ENCODE measurements at places on chromosomes 6 and 20.
A peak's percentile ranks its signal among the peaks of the same experiment; 100 is the strongest.

GRCh38 chr6:33888664-33889200 is 84.9 kb upstream of the MLN start:
- no peak for DNase-seq

DNA sequence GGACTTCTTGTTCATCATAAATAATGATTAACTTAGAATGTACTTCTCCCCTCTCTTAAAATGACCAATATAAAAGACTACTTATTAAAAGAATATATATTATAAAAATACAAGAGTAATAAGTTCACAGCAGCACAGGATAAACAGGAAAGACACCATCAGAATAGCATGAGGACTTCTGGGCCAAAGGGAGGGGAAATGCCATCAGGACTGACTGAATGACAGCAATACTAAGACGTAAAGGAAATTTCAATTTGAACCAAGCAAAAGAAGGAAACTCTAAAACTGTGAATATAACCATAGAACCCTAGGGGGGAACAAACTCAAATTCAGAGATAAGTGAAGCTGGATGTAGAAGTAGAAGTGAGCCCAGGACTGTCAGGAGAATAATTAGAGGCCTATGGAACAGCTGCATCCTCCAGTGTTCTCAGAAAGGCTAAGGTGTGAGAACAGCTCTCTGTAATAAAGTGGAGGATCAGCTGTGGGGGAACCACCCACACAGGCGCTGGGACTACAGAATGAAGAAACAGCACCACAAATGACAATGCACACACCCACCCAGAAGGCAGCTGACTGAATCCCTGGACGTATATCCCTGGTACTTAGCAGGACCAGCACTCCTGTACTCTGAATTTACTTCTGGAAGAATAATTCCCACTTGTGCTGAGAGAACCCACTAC is 37.8 kb downstream of the ZHX3 start:
- peak; percentile 59 for DNase-seq

- no peak for DNase-seq
Observed at GRCh38 chr20:41375846-41376245, 9.2 kb upstream of the EMILIN3 start.

DNA sequence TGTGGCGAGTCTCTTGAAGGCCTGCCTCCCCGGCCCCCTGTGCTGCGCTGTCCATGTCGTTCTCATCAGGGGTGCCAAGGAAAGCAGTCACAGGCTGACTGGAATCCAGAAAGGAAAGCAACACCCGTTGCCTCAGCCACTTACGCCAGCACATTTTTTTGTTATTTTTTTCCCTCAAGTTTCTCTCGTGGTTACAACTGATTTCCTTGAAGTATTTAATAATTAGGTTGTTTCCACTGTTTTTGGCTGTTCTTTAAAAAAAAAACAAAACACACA is 17.9 kb upstream of the SLC22A1 start:
- no peak for DNase-seq

GRCh38 chr20:4883546-4883945 is 117.8 kb downstream of the SLC23A2 start:
- no peak for DNase-seq

GRCh38 chr20:11796026-11796425 is 121.7 kb upstream of the BTBD3 start:
- no peak for DNase-seq

DNA sequence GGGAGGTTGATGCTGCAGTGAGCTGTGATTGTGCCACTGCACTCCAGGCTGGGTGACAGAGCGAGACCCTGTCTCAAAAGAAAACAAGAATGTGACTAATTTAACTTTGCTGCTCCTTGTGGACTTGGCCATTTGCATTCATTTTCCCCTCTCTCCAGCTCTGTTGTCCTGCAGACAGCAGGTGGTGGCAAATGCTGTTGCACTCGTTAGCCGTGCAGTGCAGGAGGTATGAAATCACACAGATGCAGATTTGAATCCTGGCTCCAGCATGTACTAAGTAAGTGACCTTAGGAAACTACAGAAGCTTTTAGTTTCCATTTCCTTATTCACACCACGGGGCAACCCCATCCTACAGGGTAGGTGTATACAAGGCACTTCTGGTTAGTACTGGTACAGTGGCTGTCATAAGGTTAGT is 9.6 kb upstream of the BEND3 start:
- DNase-seq = peak; percentile 63

GRCh38 chr6:35038076-35038475 is 103.1 kb downstream of the TCP11 start:
- DNase-seq = no peak

- DNase-seq = no peak
Observed at GRCh38 chr6:63941747-63942470, 306.3 kb downstream of the PHF3 start.

GRCh38 chr6:167219967-167220512 is 62.3 kb upstream of the GPR31 start:
- no peak for DNase-seq

GRCh38 chr6:4088704-4089103 is 9.8 kb upstream of the FAM217A start:
- DNase-seq = no peak

DNA sequence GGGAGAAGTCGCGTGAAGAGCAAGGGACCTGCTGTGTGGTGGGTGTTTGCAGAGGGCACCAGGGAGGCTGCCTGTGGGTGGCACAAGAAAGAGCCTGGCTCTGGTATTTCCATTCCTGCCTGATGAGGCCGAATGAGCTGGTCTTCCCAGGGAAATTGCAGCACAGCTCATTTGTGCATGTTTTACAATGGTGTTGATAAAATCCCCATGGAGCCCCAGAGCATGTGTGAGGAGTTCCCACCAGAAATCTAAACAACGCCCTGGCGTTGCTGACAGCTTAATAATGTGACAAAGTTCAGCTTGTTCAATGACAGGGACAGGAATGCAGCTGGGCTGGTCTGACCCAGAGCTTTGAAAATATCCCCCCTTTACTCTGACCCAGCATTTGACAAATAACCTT is 135.5 kb downstream of the CLIC5 start:
- no peak for DNase-seq

GRCh38 chr6:130834482-130835251 is 7.5 kb downstream of the SMLR1 start:
- no peak for DNase-seq

DNA sequence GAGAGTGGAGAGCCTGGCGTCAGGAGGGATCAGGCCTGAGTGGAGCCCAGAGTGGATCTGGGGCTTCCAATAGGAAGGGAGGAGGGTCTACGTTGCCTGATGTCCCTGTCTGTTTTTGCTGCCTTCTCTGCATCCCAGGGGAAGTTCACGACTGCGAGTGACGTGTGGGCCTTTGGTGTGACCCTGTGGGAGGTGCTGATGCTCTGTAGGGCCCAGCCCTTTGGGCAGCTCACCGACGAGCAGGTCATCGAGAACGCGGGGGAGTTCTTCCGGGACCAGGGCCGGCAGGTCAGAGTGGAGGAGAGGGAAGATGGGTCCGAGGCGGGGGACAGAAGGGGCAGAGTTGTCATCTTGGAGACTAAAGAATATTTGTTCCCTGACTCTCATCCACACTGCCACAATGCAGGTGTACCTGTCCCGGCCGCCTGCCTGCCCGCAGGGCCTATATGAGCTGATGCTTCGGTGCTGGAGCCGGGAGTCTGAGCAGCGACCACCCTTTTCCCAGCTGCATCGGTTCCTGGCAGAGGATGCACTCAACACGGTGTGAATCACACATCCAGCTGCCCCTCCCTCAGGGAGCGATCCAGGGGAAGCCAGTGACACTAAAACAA is 9.2 kb upstream of the GTF2H4 start:
- DNase-seq = no peak

- DNase-seq = no peak
Observed at GRCh38 chr6:86030875-86031274, 388.2 kb upstream of the SYNCRIP start.

DNA sequence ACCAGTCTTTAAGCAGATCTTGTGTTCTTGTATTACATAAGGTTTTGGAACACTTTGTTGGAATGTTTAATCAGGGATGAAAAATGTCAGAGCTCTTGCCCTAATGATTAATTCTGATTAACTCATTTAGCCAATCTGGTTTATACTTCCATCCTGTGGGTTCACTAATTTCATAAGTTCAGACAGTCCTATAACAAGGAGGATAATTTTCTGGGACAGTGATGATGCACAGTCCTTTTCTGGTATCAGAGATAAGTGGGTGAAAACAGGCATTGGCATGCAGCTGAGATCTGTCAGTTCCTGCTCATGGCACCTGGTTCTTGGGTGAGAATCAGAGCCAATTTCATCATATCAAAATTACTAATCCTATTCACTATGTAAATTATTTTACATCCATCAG is 125.0 kb upstream of the LAMA2 start:
- DNase-seq = no peak

GRCh38 chr20:6976106-6976900 is 208.8 kb downstream of the BMP2 start:
- DNase-seq = peak; percentile 55

DNA sequence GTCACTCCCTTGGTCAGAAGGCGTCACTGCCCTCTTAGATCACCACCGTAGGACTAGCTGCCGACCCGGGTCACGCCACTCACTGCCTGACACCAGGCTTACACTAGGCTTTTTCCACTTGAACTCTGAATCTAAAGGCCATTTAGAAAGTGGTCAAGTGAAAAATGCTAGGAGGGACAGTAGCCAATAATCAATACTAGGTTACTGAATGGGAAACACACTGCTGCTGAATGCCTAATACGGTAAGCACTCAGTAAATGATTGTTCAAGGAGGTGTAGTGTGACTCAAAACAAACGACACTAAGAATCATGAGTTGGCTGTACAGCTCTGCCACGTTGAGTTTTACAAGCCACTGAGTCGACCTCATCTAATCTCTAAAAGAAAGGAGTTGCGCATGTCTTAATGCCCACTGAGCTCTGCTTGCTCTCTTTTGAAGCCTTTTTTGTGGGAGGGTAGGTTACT is 760 bp upstream of the IBTK start:
- DNase-seq = peak; percentile 65

- no peak for DNase-seq
Observed at GRCh38 chr20:32354592-32355416, 3.3 kb upstream of the ASXL1 start.

GRCh38 chr6:37354526-37355384 is 972 bp downstream of the RNF8 start:
- peak; percentile 64 for DNase-seq

- peak; percentile 51 for DNase-seq
Observed at GRCh38 chr6:100657678-100658330, 193.1 kb upstream of the SIM1 start.

DNA sequence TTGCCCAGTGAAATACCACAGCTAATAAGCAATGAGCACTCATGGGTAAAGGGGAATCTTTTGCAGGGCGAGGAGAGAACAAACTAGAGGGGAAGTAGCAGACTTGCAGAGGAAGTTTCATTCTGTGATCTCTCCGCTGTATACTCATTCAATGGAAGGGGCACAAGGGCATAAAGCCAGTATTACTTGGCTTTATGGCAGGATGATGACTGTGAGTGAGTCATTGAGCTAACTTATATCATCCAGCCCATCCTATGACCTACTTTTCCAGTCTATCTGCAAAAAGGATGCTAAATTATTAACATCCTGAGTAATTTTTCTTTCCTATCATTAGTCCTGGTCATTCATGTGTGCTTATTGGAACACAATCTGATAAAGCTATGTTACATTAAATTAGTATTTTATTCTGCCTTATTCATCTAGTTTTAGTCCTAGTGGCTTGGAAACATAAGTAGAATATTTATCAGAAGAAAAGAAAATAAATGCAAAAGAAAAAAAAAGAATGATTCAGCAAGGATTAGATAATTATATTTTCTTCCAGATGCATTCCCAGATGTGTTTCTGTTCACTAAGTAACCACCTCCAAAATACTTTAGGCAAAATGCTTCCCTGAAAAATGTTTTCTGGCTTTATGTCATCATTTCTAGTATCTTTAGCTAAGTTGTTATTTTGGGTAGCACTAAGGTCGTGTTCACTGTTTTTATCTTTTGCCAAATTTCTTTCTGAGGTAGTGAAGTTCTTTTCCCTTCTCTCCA is 471.7 kb downstream of the CDKAL1 start:
- peak; percentile 41 for DNase-seq

DNA sequence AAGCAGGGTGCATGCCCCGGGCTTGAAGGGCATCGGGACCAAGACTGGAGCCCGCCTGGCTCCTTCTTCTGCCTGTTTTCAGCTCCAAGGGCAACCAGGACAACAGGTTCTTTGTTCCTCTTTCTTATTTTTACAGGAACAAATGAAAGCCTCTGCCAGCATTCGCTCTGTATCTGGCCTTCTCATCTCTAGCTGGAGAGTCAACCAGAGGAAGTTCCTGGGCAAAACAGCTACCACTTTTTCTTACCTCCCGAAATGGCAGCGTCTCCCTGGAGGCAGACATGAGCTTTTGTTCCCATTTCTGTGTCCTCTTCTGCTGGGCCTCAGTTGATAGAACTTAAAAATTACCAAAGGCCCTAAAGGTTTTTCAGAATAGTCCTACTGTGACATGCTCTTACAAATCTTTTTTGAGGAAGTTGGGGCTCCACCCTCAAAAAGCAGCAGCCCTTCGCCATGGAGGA is 74.1 kb upstream of the NAA20 start:
- DNase-seq = peak; percentile 73

DNA sequence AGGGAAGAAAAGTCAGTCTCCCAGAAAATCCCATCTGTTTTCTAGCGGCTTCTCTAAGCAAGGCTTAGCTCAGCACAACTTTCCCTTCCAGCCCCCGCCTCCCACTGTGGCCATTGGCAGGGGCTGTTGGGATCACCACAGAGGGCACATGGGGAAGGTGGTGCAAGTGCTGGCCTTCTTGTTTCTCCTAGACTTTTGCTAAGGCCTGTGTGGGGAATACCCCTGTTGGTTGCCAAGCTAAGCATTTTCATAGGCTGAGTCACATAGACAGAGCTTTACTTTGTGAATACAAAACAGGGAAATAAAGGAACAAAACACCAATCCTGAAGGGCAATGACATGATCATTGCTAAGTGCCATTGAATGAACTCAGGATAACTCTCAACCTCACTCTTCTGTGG is 32.4 kb upstream of the TIAM2 start:
- DNase-seq = peak; percentile 77
